Activated CD4-positive, alpha-beta T cell treated with anti-CD3 and anti-CD28 coated beads for 36 hours (primary cell): ENCODE measurements at places on chromosomes 13 and 19. TPM values are rescaled to one million over a fixed set of nuclear protein-coding genes. Genes with fewer than 3 reads are reported as not detected.

DNA sequence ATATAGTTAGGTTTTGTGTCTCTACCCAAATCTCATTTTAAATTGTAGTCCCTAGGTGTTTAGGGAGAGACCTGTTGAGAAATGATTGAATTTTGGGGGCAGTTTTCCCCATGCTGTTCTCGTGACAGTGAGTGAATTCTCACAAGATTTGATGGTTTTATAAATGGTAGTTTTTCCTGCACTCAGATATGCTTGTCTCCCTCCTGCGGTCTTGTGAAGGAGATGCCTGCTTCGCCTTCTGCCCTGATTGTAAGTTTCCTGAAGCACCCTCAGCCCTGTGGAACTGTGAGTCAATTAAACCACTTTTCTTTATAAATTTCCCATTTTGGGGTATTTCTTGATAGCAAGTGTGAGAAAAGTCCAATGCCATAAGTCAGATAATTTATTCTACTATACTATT is 1977.5 kb upstream of the PCDH20 start:
- no peak for DNase-seq

GRCh38 chr19:55484593-55485438 is at the start of gene NAT14:
Gene NAT14, plus strand, starts transcription at chr19:55485188. Its CDS starts 521 bp downstream, at chr19:55485709.
- DNase-seq: peak; percentile 75

- no peak for DNase-seq
Measured at GRCh38 chr19:7645656-7646425, 8.9 kb downstream of the STXBP2 start.

DNA sequence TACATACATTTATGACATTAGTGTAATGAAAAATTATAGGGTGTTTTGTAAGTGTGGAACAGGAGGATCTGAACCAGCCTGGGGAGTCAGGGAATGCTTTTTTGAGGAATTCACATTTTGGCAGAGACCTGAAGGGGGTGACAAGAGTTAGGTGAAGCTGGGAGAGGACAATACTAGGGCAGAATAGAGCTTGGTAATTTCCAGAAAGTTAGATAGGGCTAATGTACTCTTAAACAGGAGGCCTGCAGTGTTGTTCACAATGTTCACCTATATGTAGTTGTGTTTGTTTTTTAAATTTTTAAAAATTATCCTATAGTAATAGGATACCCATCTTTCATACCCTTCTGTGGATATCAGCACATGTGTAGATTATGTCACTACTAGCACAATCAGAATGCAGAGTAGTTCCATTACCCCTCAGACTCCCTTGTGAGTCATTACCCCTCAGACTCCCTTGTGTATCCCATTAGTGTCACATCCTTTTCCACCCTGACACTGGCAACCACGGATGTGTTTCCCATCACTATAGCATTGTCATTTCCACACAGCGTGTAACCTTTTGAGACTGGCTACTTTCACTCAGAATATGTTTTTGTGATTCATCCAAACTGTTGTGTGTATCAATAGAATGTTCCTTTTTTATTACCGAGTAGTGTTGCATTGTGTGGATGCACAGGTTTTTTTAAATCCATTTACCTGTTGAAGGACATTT is 43.1 kb downstream of the PCCA start:
- peak; percentile 68 for DNase-seq

- no peak for DNase-seq
Measured at GRCh38 chr13:101499406-101499805, 46.9 kb downstream of the ITGBL1 start.

Gene KCNK6
- 10.2 TPM for total RNA-seq

- DNase-seq: no peak
Measured at GRCh38 chr13:46392967-46393366, 5.9 kb upstream of the RUBCNL start.

DNA sequence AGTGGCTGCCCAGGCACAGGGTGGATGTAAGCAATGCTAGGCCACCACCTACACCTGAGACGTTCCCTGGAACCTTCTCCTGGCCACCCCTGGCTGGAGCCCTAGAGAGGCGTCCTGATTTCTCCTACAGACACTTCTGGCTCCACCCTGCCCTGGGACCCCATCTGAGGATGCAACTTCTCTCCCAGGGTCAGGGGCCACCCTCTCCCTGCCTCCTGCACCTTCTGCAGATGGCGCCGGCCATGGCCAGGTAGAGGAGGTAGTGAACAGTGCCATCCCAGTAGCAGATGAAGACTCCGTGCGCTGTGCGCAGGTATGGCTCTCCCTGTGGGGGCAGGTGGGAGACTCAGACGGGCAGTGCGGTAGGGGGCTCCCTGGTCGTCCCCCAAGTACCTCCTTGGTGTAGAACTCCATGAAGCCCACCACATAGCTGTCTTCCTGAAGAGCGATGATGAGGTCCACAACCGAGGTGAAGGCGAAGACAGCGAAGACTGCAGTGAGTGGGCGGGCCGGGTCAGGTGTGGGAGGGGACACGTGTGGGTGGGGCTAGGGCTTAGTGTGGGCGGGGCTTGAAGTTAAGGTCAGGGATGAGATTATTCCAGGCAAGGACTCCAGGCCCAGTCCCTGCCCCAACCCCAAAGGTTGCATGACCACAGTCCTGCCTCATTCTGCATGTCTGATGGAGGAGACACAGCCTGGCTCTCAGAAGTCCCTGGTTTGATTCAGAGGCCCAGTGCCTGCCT is 3.0 kb downstream of the TM6SF2 start:
- no peak for DNase-seq

GRCh38 chr13:114022876-114023275 is 49.0 kb upstream of the C13orf46 start:
- no peak for DNase-seq

Gene SLC25A41
- total RNA-seq: 0.46 TPM

DNA sequence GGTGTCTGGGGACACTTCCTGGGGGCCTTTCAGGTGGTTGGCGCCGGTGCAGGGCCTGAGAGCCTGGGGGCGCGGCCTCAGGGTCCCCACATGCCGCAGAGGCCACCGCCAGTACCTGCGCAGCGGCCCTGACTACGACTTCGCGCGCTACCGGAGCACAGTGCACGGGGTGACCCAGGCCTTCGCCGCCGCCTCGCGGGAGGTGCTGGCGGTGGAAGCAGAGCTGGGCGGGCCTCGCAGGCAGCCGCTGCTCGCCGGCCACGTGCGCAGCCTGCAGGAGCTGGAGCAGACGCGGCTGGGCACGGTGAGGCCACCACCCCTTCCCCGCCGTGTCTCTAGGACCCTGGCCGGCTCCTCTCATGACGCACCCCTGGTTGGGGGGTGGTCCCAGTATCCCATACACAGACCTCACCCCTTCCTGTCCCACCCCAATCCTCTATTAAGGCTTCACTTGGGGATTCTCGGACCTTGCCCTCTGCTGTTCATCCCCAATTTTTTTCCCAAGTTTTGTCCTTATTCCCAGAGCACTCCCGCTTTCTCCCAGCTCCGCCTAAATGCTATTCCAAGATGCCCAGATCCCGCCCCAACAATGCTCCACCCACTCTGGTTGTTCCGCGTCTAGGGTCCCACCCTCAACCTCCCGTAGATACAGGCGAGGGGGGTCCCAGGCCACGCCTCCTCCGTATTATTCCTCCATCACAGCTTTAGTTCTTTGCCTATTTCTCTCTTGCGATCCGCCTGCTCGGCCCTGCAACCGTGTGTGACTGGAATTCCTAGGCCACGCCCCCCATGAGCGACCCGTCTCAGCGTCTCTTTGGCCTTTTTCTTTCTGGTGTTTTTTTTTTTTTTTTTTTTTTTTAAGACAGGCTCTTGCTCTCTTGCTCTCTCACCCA is 1.0 kb downstream of the REX1BD start:
- DNase-seq: peak; percentile 89

GRCh38 chr13:30743319-30744055 is 8.1 kb downstream of the ALOX5AP start:
- peak; percentile 38 for DNase-seq

Gene FOXO1
- 37.5 TPM for total RNA-seq

Gene SHC2
- not detected for total RNA-seq

GRCh38 chr13:97228850-97229521 is 6.9 kb downstream of the MBNL2 start:
- no peak for DNase-seq

Gene GPR183
- total RNA-seq: 50.3 TPM

- DNase-seq: no peak
Measured at GRCh38 chr13:51905787-51906186, 44.0 kb downstream of the CCDC70 start.

Gene UBL5
- total RNA-seq: 214 TPM

Gene RFPL4AL1
- total RNA-seq: not detected

GRCh38 chr13:32314271-32315237 is 609 bp downstream of the ZAR1L start:
- DNase-seq: peak; percentile 77

DNA sequence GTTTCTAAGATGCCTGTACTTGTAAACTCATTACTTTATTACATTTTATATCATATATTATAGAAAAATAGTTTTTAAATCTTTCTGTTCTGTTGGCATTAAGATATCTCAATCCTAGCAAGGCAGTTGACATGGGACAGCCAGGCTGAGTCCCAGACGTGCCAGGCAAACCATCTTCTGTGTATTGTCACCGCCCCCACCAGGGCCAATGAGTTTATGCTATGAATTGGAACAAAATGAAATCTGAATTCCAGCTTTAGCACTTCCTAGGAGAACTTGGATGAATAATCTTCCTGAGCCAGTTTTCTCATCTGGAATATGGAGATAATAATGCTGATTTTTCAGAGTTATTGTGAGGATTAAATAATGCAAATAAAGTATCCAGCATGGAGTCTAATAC is 79.9 kb upstream of the GSX1 start:
- DNase-seq: peak; percentile 34

DNA sequence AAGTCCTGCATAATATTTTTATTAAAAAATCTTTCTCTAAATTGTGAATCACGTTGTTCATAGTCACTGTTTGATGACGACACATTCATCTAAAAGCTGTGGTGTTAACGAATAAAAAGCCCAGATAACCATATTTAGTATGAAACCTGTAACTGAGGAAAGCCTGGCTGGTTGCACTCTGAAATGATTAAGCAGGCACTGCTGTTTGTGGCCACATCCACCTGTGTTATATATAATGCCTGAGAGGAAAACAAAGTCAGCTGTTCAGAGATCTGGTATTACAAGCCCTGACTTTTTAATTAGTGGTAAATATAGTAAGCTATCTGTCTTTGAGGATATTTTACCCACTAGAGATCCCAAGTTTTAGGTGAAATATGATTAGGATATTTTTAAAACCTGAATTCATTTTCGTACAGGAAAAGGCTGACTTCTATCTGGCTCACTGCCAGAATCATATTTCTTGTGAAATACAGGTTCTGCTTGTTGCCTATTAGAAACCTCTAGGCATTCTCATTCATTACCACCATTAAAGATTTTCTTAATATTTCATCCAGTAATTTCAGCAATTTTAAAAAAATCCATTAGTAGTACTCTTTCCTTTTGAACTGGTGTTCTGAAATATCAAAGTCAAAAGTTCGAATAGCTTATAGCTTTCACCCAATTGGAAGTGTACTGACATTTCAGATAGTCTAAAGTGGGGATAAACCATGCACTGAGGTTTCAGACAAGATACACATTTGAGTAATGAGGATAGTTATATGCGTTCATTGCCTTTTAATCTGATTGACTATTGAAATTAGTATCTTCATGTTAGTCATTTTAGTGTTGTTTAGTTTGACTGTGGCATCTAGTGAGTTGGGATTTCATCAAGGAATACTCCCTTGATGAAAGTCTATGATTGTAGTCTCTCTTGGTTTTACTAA is 79.7 kb downstream of the LMO7 start:
- peak; percentile 39 for DNase-seq

GRCh38 chr13:91774397-91774796 is 376.0 kb downstream of the GPC5 start:
- no peak for DNase-seq

- DNase-seq: no peak
Measured at GRCh38 chr13:40477623-40478608, 188.5 kb downstream of the FOXO1 start.

Gene LRRC63
- 0.67 TPM for total RNA-seq

Gene FAM32A
- 46.3 TPM for total RNA-seq

GRCh38 chr19:10818301-10819123 is 17.5 kb downstream of the TMED1 start:
- DNase-seq: no peak

- no peak for DNase-seq
Measured at GRCh38 chr19:32828139-32828538, 41.4 kb downstream of the SLC7A9 start.

- DNase-seq: no peak
Measured at GRCh38 chr19:40320558-40320935, 27.6 kb downstream of the C19orf47 start.

Gene C2CD4C
- total RNA-seq: 0.09 TPM

DNA sequence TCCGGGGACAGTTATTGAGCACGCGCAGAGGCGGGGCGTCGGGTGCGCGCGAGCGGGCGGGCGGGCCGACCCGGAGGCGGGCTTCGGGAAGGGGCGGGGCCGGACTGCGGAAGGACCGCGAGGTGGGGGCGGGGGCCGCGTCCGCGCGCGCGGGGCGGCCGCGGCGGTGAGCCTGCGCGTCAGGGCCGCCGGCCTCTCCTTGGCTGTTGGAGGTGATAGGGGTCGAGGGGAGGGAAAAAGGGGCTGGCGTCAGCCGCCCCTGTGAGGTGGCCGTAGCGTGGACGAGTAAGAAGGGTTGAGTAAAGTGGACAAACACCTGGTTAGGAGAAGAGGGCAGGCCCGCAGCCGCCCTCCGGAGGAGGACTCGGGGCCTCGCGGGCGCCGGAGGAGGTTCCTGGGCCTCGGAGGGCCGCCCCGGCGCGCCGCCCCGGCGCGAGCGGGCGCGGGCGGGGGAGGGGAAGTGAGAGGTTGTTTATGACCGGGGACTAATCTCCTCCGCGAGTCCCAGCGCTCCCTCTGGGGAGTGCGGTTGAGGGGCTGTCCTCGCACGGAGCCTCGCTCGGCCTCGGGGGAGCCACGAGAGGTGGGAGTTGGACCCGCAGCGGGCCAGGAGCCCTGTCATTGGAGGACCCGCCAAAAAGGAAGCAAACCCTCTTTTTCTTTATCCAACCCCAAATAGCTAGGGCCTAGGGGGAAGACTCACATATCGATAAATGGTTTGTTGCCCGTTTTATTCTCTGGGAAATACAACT is 547 bp upstream of the INTS6 start:
- peak; percentile 88 for DNase-seq

DNA sequence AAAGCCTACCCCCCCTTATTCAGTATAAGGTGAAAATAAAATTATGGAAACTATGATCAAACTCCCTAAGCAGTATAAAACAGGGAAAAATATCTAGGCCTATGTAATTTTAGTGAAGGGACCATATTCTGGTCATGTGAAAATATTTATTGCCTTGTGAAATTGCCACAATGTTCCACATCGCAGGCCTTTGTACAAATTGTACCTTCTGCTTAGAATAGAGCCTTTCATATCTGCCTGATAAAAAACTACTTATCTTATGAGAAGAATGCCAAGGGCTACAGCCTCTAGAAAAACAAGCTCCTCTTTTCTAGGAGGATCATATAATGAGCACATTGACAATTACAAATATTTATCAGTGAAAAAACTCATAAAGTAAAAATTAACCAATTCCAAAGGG is 1280.0 kb downstream of the EFNB2 start:
- no peak for DNase-seq

- DNase-seq: no peak
Measured at GRCh38 chr19:37790244-37790925, 11.0 kb upstream of the ZNF573 start.

GRCh38 chr13:113798200-113798811 is 39.3 kb downstream of the TMEM255B start:
- no peak for DNase-seq
